ENCODE measurements at places on chromosomes 7 and 10.

GRCh38 chr10:49690698-49691356 lies 11.4 kb downstream of the C10orf53 start:
- no peak overlapping the region for H3K27ac ChIP-seq
- no peak overlapping the region for H3K4me3 ChIP-seq
- H3K4me1 ChIP-seq, result no peaks in the 10 kb centered on the region
- DNase-seq, result peak; percentile 66
- H3K27me3 ChIP-seq, result peaks cover 52% of the 10 kb centered on the region
- H3K36me3 ChIP-seq, result no peaks in the 10 kb centered on the region

DNA sequence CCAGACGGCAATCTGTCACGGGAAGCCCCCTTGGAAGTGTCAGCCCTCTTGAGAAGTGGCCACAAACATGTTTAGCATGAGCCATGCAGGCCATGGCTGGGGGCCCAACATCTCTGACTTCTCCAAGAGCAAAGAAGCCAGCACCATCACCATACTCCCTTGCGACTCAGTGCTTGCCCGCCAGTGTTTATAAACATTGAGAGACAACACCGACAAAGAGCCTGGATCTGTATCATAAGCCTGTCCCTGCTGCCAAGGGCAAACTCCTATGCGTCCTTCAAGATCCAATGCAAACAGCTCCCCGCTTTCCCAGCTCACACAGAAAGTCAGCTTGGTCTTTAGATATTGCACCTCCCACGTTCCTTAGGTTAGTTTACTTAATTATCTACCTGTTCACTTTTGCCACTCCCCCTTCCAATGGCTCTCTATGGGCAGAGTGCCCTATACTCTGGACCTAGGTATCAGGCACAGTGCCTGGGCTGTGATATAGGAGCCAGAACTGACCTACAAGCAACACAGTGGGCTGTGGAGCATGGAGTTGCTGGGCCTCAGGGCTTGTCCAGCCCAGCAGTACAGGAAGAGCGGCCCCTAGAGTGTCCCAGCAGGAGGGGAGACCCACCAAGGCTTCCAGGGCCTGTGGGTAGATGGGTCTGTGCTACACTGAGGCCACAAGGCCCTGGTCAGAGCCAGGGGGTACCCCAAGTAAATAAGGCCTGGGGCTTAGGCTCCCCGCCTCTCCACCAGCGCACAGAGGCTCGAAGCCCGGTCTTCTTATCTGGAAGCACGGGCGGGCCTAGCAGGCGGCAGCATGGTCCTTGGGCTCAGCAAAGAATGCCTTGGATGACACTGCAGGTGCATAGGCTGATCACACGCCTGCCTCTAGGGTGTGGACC lies 37.7 kb downstream of the CAMK2B start:
- H3K4me1 ChIP-seq, result no peaks in the 10 kb centered on the region

- H3K4me3 ChIP-seq, result no peak overlapping the region
- no peaks in the 10 kb centered on the region for H3K4me1 ChIP-seq
- H3K27me3 ChIP-seq, result peaks cover 23% of the 10 kb centered on the region
- DNase-seq, result no peak
- H3K27ac ChIP-seq, result no peak overlapping the region
These were observed 167.6 kb downstream of the OTUD1 start for GRCh38 chr10:23606456-23606855.

DNA sequence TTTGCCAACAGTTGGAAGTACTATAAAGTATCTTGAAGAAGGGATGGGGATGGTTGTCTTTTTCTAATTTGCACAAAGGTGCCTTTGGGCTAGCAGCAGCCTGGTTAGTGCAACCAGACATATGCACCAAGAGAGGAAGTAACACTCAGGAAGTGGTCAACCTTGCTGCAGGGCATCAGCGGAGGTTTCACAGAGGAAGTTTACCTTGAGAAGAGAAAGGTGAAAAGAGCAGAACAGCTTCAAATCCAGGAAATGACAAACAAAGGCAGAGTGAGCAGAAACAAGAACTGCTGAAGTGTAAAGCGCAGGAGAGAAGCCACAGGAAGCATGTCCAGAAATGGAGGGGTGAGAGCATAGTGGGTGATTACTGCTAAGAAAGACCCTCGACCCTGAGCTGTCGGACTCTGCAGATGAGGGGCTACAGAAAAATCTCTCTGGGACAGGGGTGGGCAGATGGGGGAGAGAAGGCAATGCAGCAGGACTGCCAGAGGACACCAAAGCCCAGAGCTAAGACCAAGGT lies 66.9 kb downstream of the STK17A start:
- no peak overlapping the region for H3K27ac ChIP-seq
- no peak for DNase-seq
- H3K27me3 ChIP-seq, result no peaks in the 10 kb centered on the region

GRCh38 chr7:33639552-33640197 lies 265.7 kb upstream of the BMPER start:
- H3K36me3 ChIP-seq, result no peaks in the 10 kb centered on the region
- no peaks in the 10 kb centered on the region for H3K27me3 ChIP-seq
- no peak overlapping the region for H3K4me3 ChIP-seq
- peaks cover 17% of the 10 kb centered on the region for H3K4me1 ChIP-seq

- H3K27ac ChIP-seq, result no peak overlapping the region
- no peak for DNase-seq
- no peaks in the 10 kb centered on the region for H3K27me3 ChIP-seq
- H3K36me3 ChIP-seq, result no peaks in the 10 kb centered on the region
These were observed 106.1 kb upstream of the RSU1 start for GRCh38 chr10:16923309-16923708.

GRCh38 chr10:4623757-4624420 lies 202.1 kb upstream of the AKR1E2 start:
- no peaks in the 10 kb centered on the region for H3K4me1 ChIP-seq
- no peak overlapping the region for H3K27ac ChIP-seq
- no peaks in the 10 kb centered on the region for H3K27me3 ChIP-seq
- no peaks in the 10 kb centered on the region for H3K36me3 ChIP-seq

DNA sequence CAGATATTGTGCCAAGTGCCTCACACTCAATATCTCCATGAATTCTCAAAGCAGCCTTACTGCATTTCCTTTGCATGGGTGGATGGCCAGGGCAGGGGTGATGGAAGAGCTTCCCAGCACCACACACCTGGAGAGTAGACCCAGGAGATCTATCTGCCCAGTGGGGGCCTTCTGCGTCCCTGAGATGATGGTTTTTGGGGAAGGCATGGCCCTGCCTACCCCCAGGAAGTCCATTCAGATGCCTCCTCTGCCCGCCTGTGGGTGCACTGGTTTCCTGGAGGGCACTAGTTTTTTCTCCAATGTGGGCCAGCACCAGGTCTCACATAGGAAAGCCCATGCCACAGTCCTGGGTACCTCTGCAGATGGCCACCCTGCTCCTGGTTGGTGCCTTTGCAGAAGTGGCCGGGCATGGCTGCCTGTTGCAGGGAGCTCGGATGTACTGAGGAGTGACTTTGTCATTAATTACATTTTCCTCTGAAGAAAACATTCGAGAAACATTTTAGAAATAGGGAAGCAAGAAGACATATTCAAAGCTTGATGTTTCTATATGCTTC lies 28.2 kb upstream of the ZNF488 start:
- H3K27me3 ChIP-seq, result no peaks in the 10 kb centered on the region
- DNase-seq, result no peak
- H3K36me3 ChIP-seq, result no peaks in the 10 kb centered on the region
- H3K27ac ChIP-seq, result no peak overlapping the region

DNA sequence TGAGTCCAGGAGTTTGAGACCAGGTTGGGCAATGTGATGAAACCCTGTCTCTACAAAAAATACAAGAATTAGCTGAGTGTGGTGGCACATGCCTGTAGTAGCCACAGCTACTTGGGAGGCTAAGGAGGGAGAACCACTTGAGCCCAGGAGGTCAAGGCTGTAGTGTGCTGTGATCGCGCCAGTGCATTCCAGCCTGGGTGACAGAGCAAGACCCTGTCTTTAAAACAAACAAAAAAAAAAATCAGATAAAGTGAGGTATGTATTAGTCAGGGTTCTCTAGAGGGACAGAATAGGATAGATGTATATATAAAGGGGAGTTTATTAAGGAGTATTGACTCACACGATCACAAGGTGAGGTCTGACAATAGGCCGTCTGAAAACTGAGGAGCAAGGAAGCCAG lies 101.5 kb upstream of the GPR26 start:
- no peaks in the 10 kb centered on the region for H3K36me3 ChIP-seq
- no peak overlapping the region for H3K4me3 ChIP-seq

- no peak overlapping the region for H3K27ac ChIP-seq
- peaks cover 4% of the 10 kb centered on the region for H3K4me1 ChIP-seq
- H3K36me3 ChIP-seq, result peaks cover 57% of the 10 kb centered on the region
- no peak overlapping the region for H3K4me3 ChIP-seq
These were observed 6.2 kb downstream of the INSIG1 start for GRCh38 chr7:155303897-155304296.

DNA sequence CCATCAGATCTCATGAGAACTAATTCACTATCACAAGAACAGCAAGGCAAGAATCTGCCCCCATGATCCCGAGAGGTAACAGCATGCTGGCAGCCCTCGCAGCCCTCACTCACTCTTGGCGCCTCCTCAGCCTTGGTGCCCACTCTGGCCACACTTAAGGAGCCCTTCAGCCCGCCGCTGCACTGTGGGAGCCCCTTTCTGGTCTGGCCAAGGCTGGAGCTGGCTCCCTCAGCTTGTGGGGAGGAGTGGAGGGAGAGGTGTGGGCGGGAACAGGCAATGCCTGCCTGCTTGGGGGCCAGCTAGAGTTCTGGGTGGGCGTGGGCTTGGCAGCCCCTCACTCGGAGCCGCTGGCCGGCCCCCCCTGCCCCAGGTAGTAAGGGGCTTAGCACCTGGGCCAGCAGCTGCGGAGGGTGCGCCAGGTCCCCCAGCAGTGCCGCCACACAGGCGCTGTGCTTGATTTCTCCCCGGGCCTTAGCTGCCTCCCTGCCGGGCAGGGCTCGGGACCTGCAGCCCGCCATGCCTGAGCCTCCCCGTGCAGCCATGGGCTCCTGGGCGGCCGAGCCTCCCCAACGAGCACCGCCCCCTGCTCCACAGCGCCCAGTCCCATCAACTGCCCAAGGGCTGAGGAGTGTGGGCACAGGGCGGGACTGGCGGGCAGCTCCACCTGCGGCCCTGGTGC lies 24.0 kb upstream of the ZNF438 start:
- no peaks in the 10 kb centered on the region for H3K4me1 ChIP-seq
- H3K36me3 ChIP-seq, result no peaks in the 10 kb centered on the region
- no peak overlapping the region for H3K4me3 ChIP-seq
- no peaks in the 10 kb centered on the region for H3K27me3 ChIP-seq

DNA sequence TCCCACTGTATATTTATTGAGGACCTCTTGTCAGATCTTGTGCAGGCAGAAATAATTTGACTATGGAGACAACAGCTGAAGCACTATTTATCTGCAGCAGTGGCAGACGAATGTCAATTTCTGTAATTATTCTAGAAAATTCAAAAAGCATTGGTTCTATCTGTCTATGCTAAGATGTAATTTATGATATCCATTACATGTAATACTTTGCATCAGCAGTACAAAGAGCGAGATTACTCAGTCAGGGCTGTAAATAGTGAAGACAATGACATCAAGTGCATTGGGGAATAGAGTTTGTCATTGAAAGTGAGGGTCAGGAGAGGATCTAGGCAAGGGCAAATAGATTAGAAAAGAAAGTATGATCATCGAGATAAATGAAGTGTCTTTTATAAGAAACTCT lies 508.2 kb downstream of the ZWINT start:
- H3K27me3 ChIP-seq, result no peaks in the 10 kb centered on the region
- no peak for DNase-seq
- no peaks in the 10 kb centered on the region for H3K4me1 ChIP-seq

DNA sequence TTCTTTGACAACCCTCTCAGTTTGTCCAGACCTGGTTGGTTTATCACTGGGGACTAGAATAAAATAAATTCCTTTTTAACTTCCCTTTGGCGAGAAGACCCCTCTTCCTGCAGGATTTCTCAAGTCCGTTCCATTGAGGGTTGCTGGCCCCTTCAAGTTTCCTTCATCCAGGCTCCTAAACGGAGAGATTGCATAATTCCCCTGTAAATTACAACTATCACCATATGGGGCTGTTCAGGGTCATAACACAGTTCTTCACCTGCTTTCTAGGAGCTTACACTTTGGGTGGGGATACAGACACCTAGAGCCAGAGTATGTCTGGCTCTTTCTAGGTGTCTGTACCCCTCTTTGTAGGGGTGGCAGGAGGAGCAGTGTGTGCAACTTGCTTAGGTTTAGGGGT lies 3.3 kb upstream of the COPS6 start:
- no peaks in the 10 kb centered on the region for H3K4me1 ChIP-seq
- H3K27me3 ChIP-seq, result no peaks in the 10 kb centered on the region
- no peak overlapping the region for H3K27ac ChIP-seq
- no peak for DNase-seq
- no peak overlapping the region for H3K4me3 ChIP-seq

- H3K36me3 ChIP-seq, result peaks cover 8% of the 10 kb centered on the region
- peak overlapping the region; percentile 83 for H3K4me3 ChIP-seq
- H3K27ac ChIP-seq, result no peak overlapping the region
- peaks cover 3% of the 10 kb centered on the region for H3K4me1 ChIP-seq
These were observed 1.5 kb downstream of the FAM13C start for GRCh38 chr10:59360605-59361405.

DNA sequence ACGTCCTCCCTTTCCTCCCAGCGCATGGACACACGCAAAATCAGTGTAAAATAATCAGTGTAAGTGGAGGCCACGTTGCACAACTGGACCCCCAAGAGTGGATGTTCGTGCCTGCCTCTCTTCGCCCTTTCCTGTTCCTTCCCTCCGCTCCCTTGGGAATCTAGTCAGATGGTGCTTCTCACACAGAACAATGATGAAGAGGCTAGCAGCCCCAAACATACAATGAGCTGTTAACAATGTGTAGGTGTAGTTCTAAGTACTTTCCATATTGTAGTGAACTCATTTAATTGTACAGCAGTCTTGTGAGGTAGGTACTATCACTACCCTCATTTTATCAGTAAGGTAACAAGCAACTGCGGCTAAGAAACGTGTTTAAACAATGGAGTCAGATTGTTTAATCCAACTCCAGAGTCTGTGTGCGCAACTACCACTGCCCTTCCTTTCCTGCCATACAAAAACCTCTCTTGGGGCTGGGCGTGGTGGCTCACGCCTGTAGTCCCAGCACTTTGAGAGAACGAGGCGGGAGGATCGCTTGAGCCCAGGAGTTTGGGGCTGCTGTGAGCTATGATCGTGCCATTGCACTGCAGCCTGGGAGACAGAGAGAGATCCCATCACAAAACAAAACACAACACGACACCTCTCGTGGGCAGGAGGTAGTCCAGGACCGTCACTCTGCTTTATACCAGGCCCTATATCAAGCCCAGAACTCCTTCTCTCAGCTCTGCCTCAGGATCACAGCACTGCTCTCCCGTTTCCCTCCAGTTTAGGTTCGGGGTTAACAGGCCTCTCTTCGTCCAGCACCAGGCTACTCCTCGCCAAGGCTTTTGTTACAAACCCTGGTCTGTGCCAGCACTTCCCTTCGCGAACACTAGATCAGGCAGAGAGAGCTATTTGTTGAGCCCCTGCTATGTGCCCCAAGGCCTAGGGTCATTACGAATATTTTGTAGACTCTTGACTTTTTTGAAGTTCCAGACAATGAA lies 1.1 kb downstream of the FKBP9 start:
- H3K27ac ChIP-seq, result no peak overlapping the region
- H3K36me3 ChIP-seq, result no peaks in the 10 kb centered on the region
- H3K4me3 ChIP-seq, result peak overlapping the region; percentile 81
- no peaks in the 10 kb centered on the region for H3K27me3 ChIP-seq
- no peaks in the 10 kb centered on the region for H3K4me1 ChIP-seq

Data from endodermal cell (in vitro differentiated cells).